ENCODE measurements at places on chromosomes 4 and X.

- no peak for DNase-seq
Observed at GRCh38 chr4:4875147-4875546, 15.7 kb downstream of the MSX1 start.

DNA sequence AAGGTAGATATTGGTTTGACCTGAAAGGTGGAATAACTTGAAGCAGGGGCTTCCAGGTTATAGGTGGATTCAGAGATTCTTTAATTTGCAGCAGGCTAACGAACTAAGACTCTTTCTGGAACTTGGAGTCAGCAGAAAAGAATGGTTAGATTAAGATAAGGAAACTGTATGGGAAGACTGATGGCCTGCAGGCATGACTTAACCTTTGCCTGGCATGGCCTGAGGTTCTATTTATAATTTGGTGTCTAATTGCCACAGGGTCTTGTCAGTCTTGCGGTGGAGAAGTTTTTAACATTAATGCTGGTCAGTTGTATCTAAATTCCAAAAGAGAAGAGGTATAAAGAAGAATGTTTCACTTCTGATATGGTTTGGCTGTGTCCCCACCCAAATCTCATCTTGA is 110.3 kb upstream of the VCX3A start:
- no peak for DNase-seq

GRCh38 chr4:87462102-87462501 is 39.7 kb downstream of the NUDT9 start:
- no peak for DNase-seq

DNA sequence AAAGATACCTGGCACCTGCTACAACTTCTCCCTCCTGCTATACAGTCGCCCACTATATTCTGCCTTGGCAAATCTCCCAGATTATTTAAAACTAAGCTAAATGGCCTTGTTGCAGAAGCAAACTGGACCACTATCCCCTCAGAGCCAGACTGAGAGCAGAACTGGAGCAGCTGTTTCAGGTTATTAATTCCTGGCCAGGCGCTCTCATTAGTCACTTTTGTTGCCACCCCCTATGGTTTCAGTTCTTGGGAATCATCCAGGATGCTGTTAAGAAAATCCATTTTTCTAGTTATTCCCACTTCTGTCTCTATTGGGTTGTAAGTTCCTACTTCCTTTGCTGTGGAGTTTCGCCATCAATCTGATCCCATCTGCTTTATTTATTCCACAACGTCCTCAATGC is 30.1 kb downstream of the ADGRA3 start:
- DNase-seq = no peak

- no peak for DNase-seq
Observed at GRCh38 chr4:186840222-186840701, 116.6 kb upstream of the FAT1 start.

DNA sequence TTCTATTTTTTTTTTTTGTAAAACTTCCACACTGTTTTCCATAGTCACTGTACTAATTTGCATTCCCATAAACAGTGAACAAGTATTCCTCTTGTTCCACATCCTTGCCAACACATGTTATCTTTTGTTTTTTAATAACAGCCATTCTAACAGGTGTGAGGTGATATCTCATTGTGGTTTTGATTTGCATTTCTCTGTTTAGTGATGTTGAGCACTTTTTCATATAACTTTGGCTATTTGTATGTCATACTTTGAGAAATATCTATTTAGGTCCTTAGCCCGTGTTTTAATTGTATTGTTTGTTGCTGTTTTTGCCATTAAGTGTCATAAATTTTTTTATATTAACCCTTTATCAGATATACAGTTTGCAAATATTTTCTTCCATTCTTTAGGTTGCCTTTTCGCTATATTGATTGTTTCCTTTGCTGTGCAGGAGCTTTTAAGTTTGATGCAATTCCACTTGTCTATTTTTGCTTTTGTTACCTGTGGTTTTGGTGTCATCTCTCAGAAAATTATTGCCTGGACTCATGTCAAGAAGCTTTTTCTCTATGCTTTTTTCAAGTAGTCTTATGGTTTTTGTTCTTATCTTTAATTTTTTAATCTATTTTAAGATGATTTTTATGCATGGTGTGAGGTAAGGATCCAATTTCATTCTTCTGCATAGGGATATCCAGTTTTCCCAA is 27.9 kb upstream of the NDNF start:
- DNase-seq = no peak

DNA sequence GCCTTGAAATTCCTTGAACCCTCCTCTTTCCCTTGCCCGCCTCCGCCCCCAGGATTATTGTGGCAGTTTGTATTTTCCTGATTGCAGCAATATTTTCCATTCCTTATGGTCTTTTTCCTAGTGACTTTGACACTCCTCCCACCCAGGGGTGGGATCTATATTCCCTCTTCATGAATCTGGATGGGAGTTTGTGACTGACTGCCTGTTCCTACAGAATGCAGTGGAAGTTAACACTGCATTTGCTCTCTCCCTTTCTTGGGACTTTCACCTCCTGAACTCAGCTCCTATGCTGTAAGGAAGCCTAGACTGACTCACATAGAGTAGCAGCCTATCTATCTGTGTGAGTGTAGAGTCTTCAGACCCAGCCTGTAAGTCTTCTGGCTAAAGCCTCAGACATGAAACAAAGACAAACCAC is 2.2 kb downstream of the FUNDC2 start:
- DNase-seq = no peak

DNA sequence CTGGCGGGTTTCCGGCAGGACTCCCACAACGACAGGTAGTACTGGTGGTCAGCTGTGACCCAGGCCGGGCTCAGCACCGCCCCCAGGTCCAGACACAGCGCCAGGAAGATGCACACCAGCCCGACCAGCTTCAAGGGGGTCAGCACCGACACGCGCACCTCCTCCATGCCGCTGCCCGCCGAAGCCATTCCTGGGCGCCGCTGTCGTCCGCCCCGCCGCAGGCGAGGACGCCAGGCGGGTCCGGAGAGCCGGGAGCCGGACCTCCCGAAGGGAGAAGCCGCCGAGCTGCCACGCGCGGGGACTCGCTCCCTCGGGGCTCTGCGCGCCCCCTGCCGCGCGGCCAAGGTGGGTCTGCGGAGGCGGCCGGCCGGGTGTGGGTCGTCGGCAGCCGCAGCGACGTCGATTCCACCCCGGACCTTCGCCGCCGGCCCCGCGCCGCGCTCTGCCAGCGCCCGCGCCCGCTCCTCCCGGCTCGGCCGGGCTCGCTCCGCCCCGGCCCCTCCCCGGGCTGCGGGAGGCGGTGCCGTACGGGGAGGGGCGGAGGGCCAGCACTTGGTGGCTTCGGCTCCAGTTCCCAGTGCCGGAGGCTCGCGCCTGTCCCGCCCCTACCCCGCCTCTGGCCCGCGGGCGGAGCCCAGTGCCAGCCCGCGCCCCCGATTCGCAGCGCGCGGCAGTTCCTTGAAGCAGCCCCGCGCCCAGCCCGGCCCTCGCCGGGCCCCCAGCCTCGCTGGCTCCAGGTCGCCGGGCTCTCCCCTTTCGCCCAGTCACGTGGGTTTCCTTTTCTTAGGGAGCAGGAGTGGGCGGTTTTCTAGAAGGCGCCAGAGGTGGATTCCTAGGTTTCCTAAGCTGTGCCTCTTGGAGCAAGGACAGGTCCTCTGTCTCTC is at the start of gene TMEM47:
Gene TMEM47, minus strand, starts transcription at position 444 of the 884 bp plus-strand sequence. Its CDS starts 256 bp downstream, at position 188.
- no peak for DNase-seq

- no peak for DNase-seq
Observed at GRCh38 chr4:47031011-47031678, at the start of gene GABRB1. Gene GABRB1 (plus strand): TSS chr4:47031567.

- no peak for DNase-seq
Observed at GRCh38 chr4:173449380-173449717, 50.4 kb upstream of the SCRG1 start.

GRCh38 chr4:123616951-123617461 is 220.4 kb downstream of the SPRY1 start:
- no peak for DNase-seq

GRCh38 chr4:3648195-3648594 is 116.0 kb upstream of the LRPAP1 start:
- DNase-seq = no peak

- no peak for DNase-seq
Observed at GRCh38 chr4:16329125-16329796, 103.0 kb upstream of the TAPT1 start.

DNA sequence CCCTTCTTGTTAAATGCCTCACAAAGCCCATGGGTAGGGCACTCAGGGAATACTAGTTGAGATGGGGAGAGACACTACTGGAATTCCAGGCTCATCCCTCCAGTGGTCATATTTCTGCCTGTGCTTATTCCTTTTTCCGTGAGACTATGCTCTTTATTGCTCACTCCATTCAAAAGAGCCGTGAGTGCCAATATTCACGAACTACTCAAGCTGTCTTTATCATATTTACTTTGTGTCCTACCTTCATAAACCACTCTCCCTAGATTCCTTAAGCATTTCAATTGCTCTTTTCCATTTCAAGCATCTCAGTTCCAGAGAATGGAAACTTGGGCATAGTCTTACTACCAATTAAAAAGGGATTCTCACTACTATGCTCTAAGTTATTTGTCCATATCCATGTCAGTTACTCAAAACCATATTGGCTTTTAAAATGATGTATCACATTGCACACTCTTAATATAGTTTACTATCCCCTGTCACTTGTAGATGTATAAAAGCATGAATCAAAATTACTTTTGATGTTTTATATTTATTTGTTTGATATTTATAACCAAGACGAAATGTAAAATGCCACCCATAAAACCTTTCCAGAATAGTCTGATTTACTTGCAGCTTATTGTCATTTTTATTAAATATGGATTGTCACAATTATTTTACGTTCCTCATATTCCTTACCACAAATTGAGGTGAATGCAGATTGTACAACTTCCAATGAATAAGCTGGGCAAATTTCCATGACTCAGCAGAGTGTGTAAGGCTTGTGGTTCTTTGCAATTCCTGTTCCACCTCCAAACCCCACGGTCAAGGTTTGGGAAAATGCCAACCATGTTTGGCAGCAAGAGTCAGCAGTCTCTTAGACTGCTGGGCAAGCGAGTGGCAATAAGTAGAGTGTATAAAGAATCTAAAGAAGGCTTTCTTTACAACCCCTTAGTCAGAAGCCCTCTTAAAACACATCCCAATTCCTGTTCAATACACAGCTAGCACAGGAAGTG is 24.4 kb downstream of the ENOX2 start:
- DNase-seq = no peak

GRCh38 chrX:13893826-13894225 is 76.9 kb upstream of the GPM6B start:
- DNase-seq = no peak

GRCh38 chr4:162847945-162848549 is 318.6 kb downstream of the NAF1 start:
- no peak for DNase-seq

- DNase-seq = no peak
Observed at GRCh38 chr4:6198768-6199421, 1.5 kb downstream of the JAKMIP1 start.

DNA sequence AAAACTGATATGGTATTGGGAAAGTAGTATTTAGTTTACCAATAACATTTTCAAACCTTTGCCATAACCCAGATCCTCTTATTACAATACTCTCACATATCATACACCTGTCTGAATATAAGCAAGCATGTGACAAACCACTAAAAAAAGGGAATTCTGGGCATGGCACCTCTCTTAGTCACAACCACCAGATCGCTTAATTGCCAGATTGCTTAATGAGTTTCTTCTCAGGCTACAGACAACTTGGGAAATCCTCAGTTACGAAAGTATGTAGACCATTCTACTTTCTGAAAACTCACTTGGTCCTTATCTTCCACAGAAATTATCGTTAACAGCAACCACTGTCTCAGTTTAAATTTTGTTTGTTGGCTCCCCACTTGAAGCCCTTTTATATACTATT is 2.1 kb downstream of the NAF1 start:
- no peak for DNase-seq

DNA sequence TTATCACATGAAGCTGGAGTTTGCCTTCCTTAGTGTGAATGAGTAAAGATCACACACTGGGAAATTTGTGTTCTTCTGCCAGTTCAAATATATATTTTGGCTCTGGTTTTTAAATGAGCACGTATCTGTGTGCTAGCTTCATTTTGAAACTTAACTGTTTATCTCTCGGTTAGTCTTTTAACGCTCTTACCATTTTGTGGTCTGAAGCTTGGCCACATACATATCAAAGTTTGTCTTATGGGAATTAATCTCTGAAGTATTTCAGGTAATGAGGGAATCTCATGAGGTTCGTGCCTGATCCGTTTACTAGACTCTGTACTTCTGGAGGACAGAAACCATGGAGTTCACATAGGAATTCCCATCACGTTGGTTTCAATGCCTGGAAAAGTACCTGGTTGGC is 13.8 kb downstream of the ATP10D start:
- DNase-seq = no peak

GRCh38 chr4:120319046-120319767 is 252.6 kb upstream of the MAD2L1 start:
- no peak for DNase-seq

- no peak for DNase-seq
Observed at GRCh38 chr4:123092586-123092985, 170.2 kb upstream of the NUDT6 start.

DNA sequence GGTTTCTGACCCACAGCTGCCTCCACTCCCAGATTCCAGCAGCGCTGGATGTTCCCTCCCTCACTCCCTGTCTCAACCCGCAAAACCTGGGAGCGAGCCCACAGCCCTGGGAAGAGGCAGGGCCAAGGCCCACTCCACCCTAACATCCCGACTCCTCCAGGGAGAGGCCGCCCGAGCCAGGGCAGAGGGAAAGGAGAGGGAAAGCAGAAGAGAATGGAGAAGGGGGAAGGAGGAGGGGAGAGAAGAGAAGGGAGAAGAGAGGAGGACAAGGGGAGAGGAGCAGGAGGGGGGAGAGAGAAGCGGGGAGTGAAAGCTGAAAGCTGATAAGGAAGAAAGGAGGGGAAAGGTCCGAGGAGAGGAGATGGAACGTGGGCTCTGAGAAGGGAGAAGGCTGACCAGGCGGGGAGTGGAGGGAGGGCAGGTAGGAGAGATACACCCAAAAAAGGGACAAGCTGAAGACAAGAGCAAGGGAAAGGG is 120.2 kb upstream of the PJA1 start:
- no peak for DNase-seq

GRCh38 chrX:39903343-39903742 is 194.4 kb downstream of the BCOR start:
- no peak for DNase-seq
